ENCODE measurements at places on chromosomes 13 and 19. TPM values are rescaled to one million over a fixed set of nuclear protein-coding genes. Genes with fewer than 3 reads are reported as not detected.

Gene MCEMP1
- total RNA-seq = not detected

Gene ANO8
- 3.8 TPM for total RNA-seq

Gene FFAR2
- not detected for total RNA-seq

Gene MAN2B1
- 27.7 TPM for total RNA-seq

Gene TEX26
- not detected for total RNA-seq

Gene FGF22
- not detected for total RNA-seq

Gene ZNF226
- 21.0 TPM for total RNA-seq

Gene SULT2B1
- not detected for total RNA-seq

Gene COL4A2
- 31.0 TPM for total RNA-seq

Gene C19orf73
- 0.59 TPM for total RNA-seq

Gene ZSCAN4
- not detected for total RNA-seq

Gene CD37
- total RNA-seq = not detected

Gene HIPK4
- not detected for total RNA-seq

Gene ZNF563
- total RNA-seq = not detected

Gene ATCAY
- total RNA-seq = not detected

Gene GPATCH1
- total RNA-seq = 5.0 TPM

Gene TJP3
- 0.98 TPM for total RNA-seq

Gene OR7D2
- total RNA-seq = 0.05 TPM

Gene LRRC63
- 25.2 TPM for total RNA-seq

Gene FGF9
- not detected for total RNA-seq

Gene PRSS57
- total RNA-seq = not detected

Gene CDX2
- total RNA-seq = not detected

Gene CRB3
- total RNA-seq = 0.20 TPM

Gene CPB2
- total RNA-seq = not detected

Gene FSD1
- total RNA-seq = not detected

Gene ZNF439
- not detected for total RNA-seq

Gene IGFL3
- total RNA-seq = not detected

Gene STAP2
- total RNA-seq = 2.6 TPM

Measured in NCI-H460 (cell line).